ENCODE measurements at places on chromosomes 6 and 20. TPM values are rescaled to one million over a fixed set of nuclear protein-coding genes. Genes with fewer than 3 reads are reported as not detected.
A peak's percentile ranks its signal among the peaks of the same experiment; 100 is the strongest.

GRCh38 chr6:105794870-105795269 is 291.3 kb upstream of the PRDM1 start:
- no peak overlapping the region for H3K27ac ChIP-seq
- H3K36me3 ChIP-seq: no peaks in the 10 kb centered on the region
- no peaks in the 10 kb centered on the region for H3K27me3 ChIP-seq
- no peak for DNase-seq
- peaks cover 38% of the 10 kb centered on the region for H3K4me1 ChIP-seq

- no peaks in the 10 kb centered on the region for H3K36me3 ChIP-seq
- H3K4me3 ChIP-seq: no peak overlapping the region
- no peaks in the 10 kb centered on the region for H3K27me3 ChIP-seq
- H3K27ac ChIP-seq: no peak overlapping the region
- DNase-seq: no peak
Measured at GRCh38 chr6:23278180-23278532, 708.8 kb downstream of the HDGFL1 start.

DNA sequence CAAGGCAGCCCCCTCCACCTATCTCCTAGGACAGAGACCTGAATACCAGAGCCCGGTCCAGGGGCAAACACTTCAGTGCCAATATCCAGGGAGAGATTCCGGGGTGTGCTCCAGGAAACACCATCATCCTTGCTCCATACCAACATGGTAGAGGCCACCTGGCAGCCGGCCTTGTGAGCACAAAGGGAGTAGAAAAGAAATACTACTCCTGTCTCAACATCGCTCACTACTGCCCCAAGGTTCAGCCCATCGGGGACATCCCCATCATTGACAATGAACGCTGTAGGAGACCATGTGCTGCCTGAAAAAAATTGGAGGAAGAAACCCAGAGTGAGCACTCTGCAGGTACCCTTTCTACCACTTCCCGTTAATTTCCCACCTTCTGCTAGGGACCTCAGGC is 1.5 kb downstream of the NEU1 start:
- peaks cover 20% of the 10 kb centered on the region for H3K4me1 ChIP-seq
- no peaks in the 10 kb centered on the region for H3K27me3 ChIP-seq
- no peak for DNase-seq
- H3K4me3 ChIP-seq: peak overlapping the region; percentile 84
- H3K27ac ChIP-seq: no peak overlapping the region
- peaks cover 4% of the 10 kb centered on the region for H3K36me3 ChIP-seq

- H3K27me3 ChIP-seq: no peaks in the 10 kb centered on the region
- no peak for DNase-seq
- H3K36me3 ChIP-seq: no peaks in the 10 kb centered on the region
- no peak overlapping the region for H3K4me3 ChIP-seq
- no peaks in the 10 kb centered on the region for H3K4me1 ChIP-seq
Measured at GRCh38 chr6:93213028-93213427, 206.3 kb downstream of the EPHA7 start.

DNA sequence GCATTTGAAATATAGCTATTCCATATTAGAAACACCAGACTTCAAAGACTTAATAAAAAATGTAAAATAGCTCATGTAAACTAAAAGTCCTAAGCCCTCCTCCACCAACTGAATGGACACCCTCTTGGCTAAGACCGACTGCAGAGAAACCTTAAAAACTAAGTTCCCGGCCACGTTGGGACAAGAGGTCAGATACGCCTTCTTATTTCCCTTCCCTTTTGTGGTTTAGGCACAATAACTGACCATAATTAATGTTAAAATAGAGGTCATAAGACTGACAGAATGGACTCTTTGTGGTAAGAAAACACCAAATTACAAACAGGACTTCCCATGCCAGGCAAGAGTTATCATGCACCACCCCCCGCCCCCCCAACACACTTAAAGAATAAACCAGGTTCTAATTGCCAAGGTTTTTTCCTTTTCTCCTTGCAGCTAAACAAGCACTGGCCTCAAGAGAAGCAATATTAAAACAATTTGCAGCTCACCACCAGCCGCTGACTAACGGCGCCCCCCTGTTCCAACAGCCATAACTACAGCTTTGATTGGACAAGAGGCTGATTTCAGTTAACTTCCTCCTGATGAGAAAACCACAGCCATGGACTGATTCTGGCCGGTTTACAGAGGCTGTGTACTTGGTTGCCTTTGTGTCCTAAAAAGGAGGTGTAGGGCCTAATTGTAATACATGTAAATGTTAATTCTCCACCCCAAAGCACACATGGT is 10.7 kb upstream of the LAMP5 start:
- peaks cover 24% of the 10 kb centered on the region for H3K27me3 ChIP-seq
- DNase-seq: no peak
- H3K4me3 ChIP-seq: no peak overlapping the region
- no peaks in the 10 kb centered on the region for H3K36me3 ChIP-seq

DNA sequence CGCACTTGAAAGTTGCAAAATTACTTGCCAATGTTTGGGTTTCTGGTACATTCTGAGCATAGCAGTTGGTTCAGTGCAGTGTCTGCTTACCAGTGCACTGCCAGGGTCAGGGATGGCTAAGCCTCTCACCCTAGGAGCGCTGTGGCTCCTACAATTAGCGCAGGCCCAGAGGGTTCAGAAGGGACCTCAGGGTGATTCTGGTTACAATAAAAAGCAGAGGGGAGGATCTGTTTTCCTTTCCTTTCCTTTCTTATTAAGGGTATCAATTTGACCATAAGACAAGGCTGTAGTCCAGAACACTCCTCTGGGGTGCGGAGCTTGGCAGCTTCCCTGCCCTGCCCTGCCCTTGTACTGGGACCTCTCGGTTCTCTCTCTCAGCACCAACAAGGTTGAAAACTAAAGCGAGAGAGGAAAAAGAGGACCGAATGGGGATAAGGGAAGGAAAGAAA is 2.6 kb downstream of the MAFB start:
- peaks cover 85% of the 10 kb centered on the region for H3K27me3 ChIP-seq
- peaks cover 13% of the 10 kb centered on the region for H3K4me1 ChIP-seq
- no peak overlapping the region for H3K27ac ChIP-seq

DNA sequence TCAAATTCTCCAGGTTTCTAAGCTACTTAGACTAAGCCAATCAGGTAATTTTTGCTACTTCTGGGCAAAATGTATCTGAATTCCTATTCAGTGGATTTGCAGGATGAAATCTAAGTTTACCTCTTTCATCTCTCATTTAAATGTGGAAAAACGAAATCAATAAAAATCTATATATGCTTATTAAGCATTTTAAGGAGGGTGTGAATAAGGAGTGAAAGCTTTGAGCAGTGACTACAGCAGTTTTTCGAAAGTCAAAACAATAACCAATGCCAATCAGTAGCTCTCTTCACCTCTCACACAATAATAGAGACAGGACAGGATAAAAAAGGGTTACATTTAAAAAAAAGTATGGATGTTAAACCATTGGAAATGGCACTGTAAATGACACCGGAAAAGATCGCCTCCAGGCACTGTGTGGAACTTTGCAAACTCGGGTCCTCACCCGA is 476 bp upstream of the BCKDHB start:
- peaks cover 9% of the 10 kb centered on the region for H3K27me3 ChIP-seq
- peak overlapping the region; percentile 92 for H3K27ac ChIP-seq
- H3K4me1 ChIP-seq: peaks cover 16% of the 10 kb centered on the region
- H3K4me3 ChIP-seq: peak overlapping the region; percentile 79
- H3K36me3 ChIP-seq: peaks cover 4% of the 10 kb centered on the region
- no peak for DNase-seq

GRCh38 chr6:140379919-140380318 is 1005.5 kb upstream of the CITED2 start:
- H3K27me3 ChIP-seq: no peaks in the 10 kb centered on the region
- H3K36me3 ChIP-seq: no peaks in the 10 kb centered on the region
- no peak for DNase-seq
- no peaks in the 10 kb centered on the region for H3K4me1 ChIP-seq
- no peak overlapping the region for H3K4me3 ChIP-seq

DNA sequence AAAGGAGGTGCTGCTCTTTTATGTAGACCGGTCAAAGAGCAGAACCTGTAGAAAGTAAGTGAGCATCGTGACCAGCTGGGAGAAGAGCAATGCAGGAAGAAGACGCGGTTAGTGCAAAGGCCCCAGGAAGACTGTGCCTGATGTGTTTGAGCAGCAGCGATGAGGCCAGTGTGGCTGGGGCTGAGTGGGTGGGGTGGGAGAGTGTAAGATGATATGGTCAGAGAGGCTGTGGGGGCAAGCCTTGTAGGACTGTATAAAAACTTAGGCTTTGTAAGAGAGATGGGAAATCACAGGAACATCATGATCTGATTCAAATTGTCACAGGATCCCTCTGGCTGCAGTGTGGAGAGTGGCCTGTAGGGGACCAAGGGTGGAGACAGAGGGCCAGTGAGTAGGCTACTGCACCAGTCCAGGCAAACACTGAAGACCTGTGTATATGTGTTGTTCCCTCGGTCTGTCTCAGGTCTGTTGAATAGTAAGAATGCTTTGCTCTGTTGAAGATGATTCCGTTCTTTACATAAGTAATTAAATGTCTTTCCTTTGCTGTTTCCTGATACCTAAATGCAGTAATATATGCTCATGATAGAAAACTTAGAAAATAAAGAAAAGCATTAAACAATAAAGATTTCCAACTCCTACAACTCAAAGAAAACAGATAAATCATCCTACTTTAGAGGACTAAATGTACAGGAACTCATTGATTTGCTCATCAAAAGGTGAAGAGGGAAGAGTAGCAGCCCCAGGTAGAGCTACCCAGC is 23.6 kb upstream of the WFDC2 start:
- peak; percentile 54 for DNase-seq
- H3K4me1 ChIP-seq: peaks cover 19% of the 10 kb centered on the region
- H3K27ac ChIP-seq: no peak overlapping the region
- H3K4me3 ChIP-seq: no peak overlapping the region
- peaks cover 6% of the 10 kb centered on the region for H3K27me3 ChIP-seq

DNA sequence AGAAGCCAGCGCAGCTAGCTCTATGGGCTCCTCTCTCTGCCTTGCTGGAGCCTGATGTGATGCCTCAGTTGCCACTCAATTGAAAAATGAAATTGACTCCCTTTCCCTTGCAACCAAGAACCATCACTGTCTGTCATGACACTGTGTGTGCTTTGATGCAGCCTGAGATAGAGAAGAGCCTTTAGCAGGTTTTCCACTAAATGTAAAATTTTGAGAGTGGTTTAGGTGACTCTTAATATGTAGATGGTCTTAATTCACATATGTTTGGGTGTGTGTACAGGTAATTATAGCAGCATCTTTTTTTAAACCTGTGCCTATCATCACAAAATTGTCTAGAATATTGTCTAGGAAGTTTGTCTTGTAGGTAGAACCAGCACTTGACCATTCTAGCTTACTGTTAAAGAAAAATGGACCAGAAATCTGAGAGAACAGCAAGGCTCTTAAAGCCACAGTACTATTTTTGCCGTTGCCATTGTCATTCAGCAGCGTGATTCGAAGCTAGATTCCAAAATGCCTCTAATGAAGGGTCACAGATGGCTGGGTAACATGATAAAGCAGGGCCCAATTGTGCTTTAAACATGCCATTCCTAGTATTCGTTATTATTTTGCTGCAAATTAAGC is 1.3 kb downstream of the ARFGEF3 start:
- H3K27ac ChIP-seq: no peak overlapping the region
- peaks cover 58% of the 10 kb centered on the region for H3K27me3 ChIP-seq
- H3K36me3 ChIP-seq: no peaks in the 10 kb centered on the region
- peak overlapping the region; percentile 73 for H3K4me3 ChIP-seq
- H3K4me1 ChIP-seq: peaks cover 12% of the 10 kb centered on the region
- no peak for DNase-seq

DNA sequence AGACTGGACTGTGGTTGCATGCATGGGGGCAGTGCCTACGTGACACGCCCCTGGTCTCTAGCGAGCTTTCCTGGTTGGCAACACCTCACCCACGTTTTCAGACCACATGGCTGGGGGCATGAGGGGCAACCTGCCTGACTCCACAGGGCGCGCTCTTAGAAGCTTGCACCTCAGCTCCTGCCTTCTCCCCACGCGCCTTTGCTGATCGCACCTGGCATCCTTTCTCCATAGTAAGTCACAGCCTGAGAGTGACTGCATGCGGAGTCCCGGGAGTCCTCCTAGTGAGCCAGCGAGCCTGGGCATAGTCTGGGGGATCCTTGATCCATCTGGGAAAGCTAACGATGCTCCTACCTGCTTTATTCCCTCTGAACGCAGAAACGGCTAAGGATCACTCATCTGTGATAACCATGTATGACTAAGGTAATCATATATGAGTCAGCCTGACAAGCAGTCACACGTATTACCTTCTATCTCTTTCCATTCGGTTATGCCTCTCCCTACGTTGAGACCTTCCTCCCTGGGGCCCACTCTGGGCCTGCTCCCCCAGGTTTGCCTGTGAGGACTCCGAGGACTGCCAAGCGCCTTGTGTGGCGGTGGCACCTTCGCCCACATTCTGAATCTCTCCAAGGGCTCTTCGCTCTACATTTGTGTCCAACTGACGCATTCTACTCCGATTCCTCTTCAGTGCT is 4.5 kb downstream of the TCFL5 start:
- peaks cover 21% of the 10 kb centered on the region for H3K36me3 ChIP-seq
- no peak overlapping the region for H3K4me3 ChIP-seq
- DNase-seq: no peak
- H3K27ac ChIP-seq: no peak overlapping the region
- peaks cover 16% of the 10 kb centered on the region for H3K4me1 ChIP-seq

- peaks cover 13% of the 10 kb centered on the region for H3K36me3 ChIP-seq
- no peak for DNase-seq
- no peaks in the 10 kb centered on the region for H3K27me3 ChIP-seq
- peak overlapping the region; percentile 92 for H3K27ac ChIP-seq
- peaks cover 82% of the 10 kb centered on the region for H3K4me1 ChIP-seq
Measured at GRCh38 chr6:41966961-41967311, 25.3 kb upstream of the CCND3 start.

DNA sequence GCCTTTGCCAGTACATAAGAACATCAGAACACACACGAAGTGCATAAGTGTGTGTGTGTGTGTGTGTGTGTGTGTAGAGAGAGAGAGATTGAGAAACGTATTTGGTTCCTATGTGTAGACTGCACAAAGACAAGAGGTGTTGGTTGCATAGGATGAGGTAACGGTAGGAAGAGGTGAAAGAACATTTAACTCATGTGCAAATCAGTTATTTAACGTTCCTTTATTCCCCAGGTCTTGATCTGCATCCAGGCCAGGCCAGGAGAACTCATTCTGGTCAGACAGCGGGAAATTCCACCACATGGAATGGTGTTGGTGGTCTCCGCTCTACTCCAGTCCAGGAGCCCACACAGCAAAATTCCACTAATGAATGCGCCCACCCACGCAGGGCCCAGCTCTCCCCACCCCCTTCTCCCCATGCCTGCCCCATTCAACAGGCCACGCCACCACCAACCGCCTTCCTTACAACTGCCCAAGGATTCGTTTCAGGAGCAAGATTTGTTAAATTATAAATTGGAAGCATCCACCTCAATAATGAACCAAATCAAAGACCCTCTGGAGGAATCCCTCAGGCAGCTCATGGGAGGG is 86.8 kb downstream of the CLIC5 start:
- H3K36me3 ChIP-seq: no peaks in the 10 kb centered on the region
- peaks cover 15% of the 10 kb centered on the region for H3K4me1 ChIP-seq
- no peak overlapping the region for H3K4me3 ChIP-seq
- DNase-seq: no peak

The MAFB gene
- total RNA-seq: not detected

The FRK gene
- 0.07 TPM for total RNA-seq

The RBM24 gene
- not detected for total RNA-seq

Data from activated CD8-positive, alpha-beta T cell treated with anti-CD3 and anti-CD28 coated beads for 36 hours (primary cell).